Mucosa of descending colon (tissue), 3 donors: ENCODE measurements at places on chromosomes 7 and 10. TPM values are rescaled to one million over a fixed set of nuclear protein-coding genes. Genes with fewer than 3 reads are reported as not detected.

DNA sequence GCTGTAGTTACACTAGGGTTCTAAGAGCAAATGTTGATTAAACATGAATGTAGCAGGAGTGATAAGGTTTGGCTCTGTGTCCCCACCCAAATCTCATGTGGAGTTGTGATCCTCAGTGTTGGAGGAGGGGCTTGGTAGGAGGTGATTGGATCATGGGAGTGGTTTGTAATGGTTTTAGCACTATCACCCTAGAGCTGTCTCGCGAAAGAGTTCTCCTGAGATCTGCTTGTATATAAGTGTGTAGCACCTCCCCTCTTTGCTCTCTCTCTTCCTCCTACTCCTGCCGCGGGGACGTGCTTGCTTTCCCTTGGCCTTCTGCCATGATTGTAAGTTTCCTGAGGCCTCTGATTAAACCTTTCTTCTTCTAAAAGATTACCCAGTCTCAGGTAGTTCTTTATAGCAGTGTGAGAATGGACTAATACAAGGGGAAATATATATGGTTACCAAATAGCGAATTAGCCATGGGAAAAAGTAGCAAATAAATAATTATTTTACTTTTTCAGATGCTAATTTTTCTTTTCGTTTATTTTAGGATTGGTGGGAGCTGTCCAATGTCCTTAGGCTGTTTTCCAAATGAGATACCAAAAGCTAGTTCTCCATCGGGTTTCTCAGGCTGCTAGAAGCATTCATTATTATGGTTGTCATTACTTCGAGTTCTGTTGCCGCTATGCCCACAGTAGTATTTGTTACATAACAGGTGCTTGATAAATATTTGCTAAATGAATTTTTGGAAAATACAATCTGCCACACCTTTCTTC is 58.7 kb downstream of the PTEN start:
- no peak for DNase-seq

PRTFDC1 gene
- 6.9 TPM for total RNA-seq

DNA sequence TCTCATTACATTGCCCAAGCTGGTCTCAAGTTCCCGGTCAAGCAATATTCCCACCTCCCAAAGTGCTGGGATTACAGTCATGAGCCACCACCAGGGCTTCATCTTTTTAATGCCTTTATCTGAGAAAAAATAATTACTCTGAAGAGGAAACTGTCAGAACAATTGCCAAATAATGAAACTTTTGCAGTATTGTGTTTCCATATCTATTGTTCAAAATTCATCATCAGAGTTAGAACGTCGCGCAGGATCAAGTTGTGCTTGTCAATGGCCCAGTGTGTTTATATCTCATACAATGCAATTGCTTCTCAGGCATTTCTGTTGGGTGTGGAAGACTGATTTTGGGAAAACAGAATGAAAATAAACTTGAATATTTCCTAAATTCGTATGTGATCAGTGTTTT is 143.1 kb downstream of the ARID5B start:
- DNase-seq: no peak

DNA sequence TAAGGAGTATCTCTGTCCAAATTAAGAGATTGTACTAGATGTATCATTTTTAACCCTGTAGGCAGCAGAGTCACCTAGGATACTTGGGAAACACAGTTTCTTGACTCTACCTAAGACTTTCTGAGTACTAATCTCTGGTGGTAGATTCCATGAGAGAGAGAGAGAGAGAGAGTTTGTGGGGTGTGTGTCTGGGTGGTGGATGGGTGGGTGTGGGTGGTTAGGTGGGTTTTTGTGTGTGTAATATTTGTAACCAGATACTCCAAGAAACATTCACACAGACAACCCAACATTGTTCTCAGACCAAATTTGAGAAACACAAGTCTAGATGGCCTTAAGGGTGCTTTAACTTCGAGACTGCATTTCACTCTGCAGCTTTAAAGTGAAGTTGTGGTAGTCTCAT is 215.2 kb downstream of the PRKG1 start:
- DNase-seq: no peak

GRCh38 chr10:7856678-7857077 is 38.4 kb downstream of the TAF3 start:
- no peak for DNase-seq

- DNase-seq: no peak
Measured at GRCh38 chr10:103197174-103197573, 4.1 kb upstream of the NT5C2 start.

DNA sequence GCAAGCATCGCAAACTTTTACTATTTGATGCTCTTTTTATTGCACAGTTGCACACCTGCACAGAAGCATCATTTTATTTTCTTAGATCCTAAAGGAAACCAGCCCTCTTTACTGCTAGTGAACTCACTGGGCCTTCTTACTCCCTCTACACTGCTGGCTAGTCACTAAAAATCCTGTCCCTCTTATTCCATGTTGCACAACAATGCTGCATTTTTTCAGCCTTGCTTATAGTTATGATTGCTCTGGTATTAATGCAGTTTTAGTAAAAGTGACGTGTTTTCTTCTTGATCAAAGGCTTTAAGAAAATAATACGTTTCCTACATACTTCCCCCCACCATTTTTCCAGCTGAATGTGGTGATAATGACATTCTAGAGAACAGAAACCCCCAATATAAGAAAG is 132.9 kb upstream of the FAM3C start:
- DNase-seq: no peak

GRCh38 chr10:11907914-11908313 is 84.8 kb downstream of the PROSER2 start:
- no peak for DNase-seq
